Uterus (tissue), 4 donors: ENCODE measurements at places on chromosomes 3 and 15. TPM values are rescaled to one million over a fixed set of nuclear protein-coding genes. Genes with fewer than 3 reads are reported as not detected.

DNA sequence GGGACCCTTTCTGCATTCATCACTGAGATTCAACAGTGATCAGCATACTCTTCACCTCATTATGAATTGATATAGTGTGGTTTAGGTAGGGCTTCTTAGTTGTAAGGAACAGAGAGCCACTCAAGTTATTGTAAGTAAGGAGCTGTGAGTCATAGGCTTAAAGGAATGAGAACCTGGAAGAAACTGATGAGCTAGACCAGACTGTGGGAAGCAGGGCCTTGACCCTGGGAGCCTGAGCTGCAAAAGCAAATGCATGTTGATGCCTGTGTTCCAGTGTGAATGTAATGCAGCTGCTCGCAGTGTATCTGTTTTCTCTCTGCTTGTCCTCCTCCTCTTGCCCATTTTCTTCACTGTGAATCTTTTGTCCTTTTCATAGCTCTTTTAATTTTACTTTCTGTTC is 13.6 kb downstream of the ZKSCAN7 start:
- no peak for DNase-seq

DNA sequence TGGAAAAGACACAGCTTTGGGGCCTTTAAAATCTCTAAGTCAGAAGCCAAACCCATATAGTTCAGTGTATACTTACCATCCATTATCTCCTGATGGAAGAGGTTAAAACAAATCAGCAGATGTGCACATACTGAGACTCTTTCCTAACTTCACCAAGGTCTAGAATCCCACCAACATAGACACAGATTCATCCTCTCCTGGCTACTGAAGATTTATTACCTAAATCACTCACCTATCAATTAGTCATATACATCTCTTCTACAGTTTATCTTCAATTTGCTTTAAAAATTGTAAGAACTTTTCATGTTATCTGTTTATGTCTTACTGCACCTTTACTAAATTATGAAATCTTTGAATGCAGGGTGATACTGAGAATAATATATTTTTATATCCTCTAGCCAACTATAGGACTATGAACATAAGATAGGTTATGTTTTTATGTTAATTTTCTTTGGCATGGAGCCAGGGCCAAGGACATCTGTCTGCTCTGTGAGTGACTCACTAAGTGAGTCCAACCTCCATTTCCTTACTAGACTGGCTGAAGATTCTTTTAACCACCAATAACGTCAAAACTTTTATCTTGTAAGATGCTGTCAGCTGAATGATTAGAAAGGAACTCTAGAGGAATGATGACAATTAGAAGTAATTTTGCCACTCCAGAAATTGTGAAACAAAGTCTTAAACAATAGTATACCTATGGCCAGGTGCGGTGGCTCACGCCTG is 397.6 kb downstream of the FOXP1 start:
- no peak for DNase-seq

GRCh38 chr3:199835-200234 is 3.3 kb downstream of the CHL1 start:
- no peak for DNase-seq

- DNase-seq: no peak
These were observed 149.4 kb downstream of the LRRK1 start for GRCh38 chr15:101068523-101068960.

GRCh38 chr3:171731691-171732090 is 78.6 kb downstream of the PLD1 start:
- no peak for DNase-seq

GRCh38 chr15:86555939-86556338 is 476.3 kb downstream of the AGBL1 start:
- DNase-seq: no peak

- DNase-seq: no peak
These were observed 336.2 kb upstream of the TPM1 start for GRCh38 chr15:62706317-62706716.

GRCh38 chr3:5699811-5700210 is 512.3 kb downstream of the EDEM1 start:
- DNase-seq: no peak

- no peak for DNase-seq
These were observed 171.3 kb upstream of the FAM3D start for GRCh38 chr3:58837856-58838255.

DNA sequence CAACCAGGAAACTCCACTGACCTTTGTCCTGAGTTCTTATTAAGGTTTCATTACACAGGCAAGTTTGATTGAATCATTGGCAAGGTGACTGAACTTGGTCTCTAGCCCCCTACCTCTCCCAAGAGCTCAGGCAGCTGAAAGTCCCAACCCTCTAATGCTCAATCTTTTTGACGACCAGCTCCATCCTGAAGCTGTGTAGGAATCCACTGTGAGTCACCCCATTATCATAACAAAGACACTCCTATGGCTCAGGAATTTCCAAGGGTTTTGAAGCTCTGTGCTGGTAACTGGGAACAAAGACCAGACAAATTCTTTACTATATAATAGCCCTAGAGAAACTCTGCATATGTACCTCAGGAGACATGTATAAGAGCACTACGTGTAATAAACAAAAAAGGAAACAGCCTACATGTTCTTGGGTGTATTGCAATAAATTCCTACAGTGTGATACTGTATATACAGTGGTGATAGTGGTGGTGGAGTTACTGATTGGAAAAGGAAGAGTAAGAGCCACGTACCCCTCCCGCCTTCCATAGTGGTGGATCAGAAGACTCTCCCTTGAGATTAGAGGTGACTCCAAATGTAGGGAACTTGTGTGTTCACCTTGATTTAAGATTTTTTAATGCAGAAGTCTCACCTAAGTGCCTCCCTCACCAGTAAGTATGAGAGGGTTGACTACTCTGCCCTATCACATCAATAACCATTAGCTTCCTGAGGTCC is 116.6 kb downstream of the ST8SIA2 start:
- no peak for DNase-seq

The IMP3 gene
- total RNA-seq: 32.9 TPM

The SLC38A3 gene
- total RNA-seq: 0.69 TPM

The SOX14 gene
- 0.14 TPM for total RNA-seq

The LIPH gene
- total RNA-seq: not detected

The RGMA gene
- total RNA-seq: 34.1 TPM

The SYNPR gene
- not detected for total RNA-seq
